Suprapubic skin (tissue), 4 donors: ENCODE measurements at places on chromosomes 5 and 9. TPM values are rescaled to one million over a fixed set of nuclear protein-coding genes. Genes with fewer than 3 reads are reported as not detected.

DNA sequence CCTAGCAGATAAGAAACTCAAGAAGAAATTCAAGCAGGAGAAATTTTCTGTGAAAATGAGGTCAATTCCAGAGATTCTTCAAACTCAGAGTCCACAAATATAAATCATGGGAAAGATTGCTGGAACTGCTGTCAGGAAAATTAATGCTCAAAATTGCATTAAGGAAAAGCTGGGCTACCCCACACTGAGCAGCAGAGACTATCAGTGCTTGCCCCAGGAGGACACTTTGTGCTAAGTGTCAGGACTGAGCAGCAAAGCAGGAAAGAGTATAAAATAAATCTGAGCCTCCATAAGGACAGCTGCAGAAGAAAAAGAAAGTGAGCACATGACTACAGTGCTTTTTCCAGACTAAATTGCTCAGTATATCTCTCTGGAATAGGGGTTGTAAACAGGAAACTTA, 81.6 kb downstream of the RGS7BP start:
- no peak overlapping the region for H3K4me3 ChIP-seq
- H3K27me3 ChIP-seq, result no peaks in the 10 kb centered on the region
- H3K27ac ChIP-seq, result no peak overlapping the region
- H3K36me3 ChIP-seq, result no peaks in the 10 kb centered on the region
- DNase-seq, result no peak

DNA sequence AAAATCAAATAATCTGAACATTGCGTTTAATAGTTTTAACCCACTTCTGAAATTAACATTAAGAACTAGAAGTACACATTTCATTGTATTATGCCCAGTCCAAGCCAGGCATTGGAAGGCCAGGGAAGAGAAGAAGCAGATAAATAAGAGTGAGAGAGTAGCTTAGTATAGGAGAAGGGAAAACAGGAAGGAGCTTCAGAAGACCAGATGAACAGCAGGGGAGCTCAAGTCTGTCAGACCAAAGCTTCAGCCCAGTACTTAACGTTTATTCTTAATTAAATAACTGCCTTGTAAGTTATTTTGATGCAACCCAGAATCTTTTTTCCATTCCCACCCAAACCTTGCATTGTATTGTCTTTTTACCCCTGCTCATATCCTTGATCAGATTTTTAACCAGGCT, 11.5 kb upstream of the FAM120AOS start:
- no peak overlapping the region for H3K4me3 ChIP-seq
- no peaks in the 10 kb centered on the region for H3K27me3 ChIP-seq
- DNase-seq, result no peak
- H3K36me3 ChIP-seq, result no peaks in the 10 kb centered on the region
- H3K4me1 ChIP-seq, result peaks cover 68% of the 10 kb centered on the region

The GABRA1 gene
- not detected for total RNA-seq

DNA sequence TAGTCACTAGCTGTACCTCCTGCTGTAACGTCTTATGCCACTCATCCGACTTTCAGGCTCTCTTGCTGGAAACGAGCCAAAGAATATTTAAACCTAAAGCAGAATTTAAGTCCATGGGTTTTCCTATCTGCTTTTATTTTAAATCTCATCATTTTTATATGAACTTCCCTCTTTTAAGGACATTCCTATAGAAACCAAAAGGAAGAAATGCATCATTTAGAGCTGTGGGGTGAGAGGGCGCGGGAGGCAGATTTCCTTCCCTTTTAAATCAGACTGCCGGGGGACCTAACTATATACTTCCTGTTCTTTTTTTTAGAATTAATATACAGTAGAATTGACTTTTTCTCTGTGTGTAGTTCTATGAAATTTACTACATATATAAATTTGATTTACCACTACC, 468.8 kb downstream of the BNC2 start:
- no peaks in the 10 kb centered on the region for H3K4me1 ChIP-seq
- no peak overlapping the region for H3K4me3 ChIP-seq
- no peak overlapping the region for H3K27ac ChIP-seq
- DNase-seq, result no peak

The FREM1 gene
- 1.1 TPM for total RNA-seq

GRCh38 chr9:123713282-123713681, 216.6 kb downstream of the DENND1A start:
- DNase-seq, result no peak
- no peaks in the 10 kb centered on the region for H3K27me3 ChIP-seq
- no peaks in the 10 kb centered on the region for H3K36me3 ChIP-seq
- no peak overlapping the region for H3K4me3 ChIP-seq

The DRD1 gene
- total RNA-seq, result not detected

DNA sequence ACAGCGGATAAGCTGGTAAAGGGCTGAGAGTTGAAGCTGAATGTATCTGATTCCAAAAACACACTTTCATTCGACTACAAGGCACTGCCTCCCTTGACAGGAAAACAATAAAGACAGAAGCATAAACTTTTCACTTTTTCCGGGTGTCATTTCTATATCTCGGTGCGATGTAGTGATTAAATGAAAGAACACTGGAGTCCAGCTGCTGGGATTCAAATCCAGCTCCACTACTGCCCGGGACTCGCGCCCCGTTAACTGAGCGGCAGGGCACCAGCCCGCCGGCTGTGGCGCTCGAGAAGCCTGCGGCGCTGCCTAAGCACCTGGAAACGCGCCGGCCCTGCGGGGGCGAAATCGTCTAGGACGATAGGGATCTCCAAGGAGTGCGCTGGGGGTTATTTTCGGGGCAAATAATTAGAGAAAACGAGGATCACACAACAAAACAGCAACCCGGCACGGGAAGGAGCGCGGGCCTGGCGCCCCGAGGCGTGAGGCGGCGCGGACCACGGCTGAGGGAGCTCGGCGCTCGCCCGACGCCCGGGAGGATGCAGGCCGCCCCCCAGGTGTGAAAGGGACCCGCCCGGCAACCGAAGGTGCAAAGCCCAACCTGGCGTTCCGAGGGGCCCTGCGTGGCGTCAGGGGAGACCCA, 837 bp downstream of the UIMC1 start:
- H3K4me3 ChIP-seq, result peak overlapping the region; percentile 78
- no peaks in the 10 kb centered on the region for H3K27me3 ChIP-seq
- peaks cover 26% of the 10 kb centered on the region for H3K4me1 ChIP-seq
- peak overlapping the region; percentile 93 for H3K27ac ChIP-seq

DNA sequence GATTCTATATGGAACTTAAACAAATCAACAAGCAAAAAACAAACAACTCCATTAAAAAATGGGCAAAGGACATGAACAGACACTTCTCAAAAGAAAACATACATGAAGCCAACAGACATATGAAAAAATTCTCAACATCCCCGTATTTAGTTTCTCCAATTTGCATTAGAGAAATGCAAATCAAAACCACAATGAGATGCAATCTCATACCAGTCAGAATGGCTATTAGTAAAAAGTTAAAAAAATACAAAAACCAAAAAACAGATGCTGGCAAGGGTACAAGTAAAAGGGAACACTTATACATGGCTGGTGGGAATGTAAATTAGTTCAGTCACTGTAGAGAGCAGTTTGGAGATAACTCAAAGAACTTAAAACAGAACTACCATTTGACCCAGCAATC, 342.1 kb upstream of the NUDT12 start:
- no peak for DNase-seq
- no peaks in the 10 kb centered on the region for H3K4me1 ChIP-seq
- no peak overlapping the region for H3K4me3 ChIP-seq
- H3K27me3 ChIP-seq, result no peaks in the 10 kb centered on the region
- H3K27ac ChIP-seq, result no peak overlapping the region
- H3K36me3 ChIP-seq, result no peaks in the 10 kb centered on the region

- DNase-seq, result peak; percentile 94
- no peak overlapping the region for H3K4me3 ChIP-seq
- peaks cover 94% of the 10 kb centered on the region for H3K4me1 ChIP-seq
- no peaks in the 10 kb centered on the region for H3K27me3 ChIP-seq
- H3K27ac ChIP-seq, result peak overlapping the region; percentile 100
Observed at GRCh38 chr9:129143031-129143927, 32.1 kb downstream of the PTPA start.

The MLANA gene
- total RNA-seq, result 28.6 TPM

DNA sequence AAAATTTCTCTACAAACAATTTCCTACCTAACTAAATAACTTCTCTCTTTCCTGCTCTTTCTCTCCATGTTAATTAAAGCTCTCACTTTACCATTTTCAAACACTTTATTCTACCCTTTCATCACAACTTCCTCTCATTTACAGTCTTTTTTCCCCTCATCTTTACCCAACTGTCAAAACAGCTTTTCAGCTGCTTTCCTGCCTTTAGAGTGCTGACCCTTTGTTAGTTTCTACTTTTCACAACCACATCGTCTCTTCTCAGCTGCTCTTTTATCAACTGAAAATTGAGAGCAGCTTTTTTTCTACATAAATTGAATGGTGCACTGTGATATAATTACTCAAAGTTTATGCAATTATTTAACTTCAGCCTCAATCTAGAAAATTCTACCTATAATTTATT, 3.1 kb upstream of the HOMER1 start:
- no peak overlapping the region for H3K27ac ChIP-seq
- no peaks in the 10 kb centered on the region for H3K27me3 ChIP-seq
- DNase-seq, result no peak
- peaks cover 25% of the 10 kb centered on the region for H3K4me1 ChIP-seq

DNA sequence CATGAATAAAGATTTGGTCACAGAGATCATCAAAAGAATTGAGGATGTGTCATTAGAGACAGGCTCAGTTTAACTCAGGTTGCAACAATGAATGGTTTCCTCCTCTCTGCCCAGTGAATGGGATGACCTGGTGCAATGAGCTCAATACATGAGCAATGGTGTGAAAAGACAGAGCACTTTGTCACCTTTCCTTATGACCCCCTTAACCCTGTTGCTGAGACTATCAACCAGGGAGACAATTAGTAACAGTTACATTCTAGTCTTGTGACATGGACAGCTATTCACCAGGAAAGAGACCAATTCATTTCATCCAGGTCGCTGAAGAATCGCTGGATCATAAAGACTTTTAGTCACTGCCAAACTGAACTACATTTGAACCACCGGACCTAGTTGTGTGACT, 19.9 kb upstream of the CDH6 start:
- no peaks in the 10 kb centered on the region for H3K27me3 ChIP-seq
- no peaks in the 10 kb centered on the region for H3K4me1 ChIP-seq
- H3K36me3 ChIP-seq, result no peaks in the 10 kb centered on the region
- H3K4me3 ChIP-seq, result no peak overlapping the region
- no peak for DNase-seq

- H3K36me3 ChIP-seq, result no peaks in the 10 kb centered on the region
- no peak for DNase-seq
- no peak overlapping the region for H3K4me3 ChIP-seq
- no peak overlapping the region for H3K27ac ChIP-seq
- no peaks in the 10 kb centered on the region for H3K4me1 ChIP-seq
- H3K27me3 ChIP-seq, result no peaks in the 10 kb centered on the region
Observed at GRCh38 chr5:97100476-97100875, 41.9 kb downstream of the LIX1 start.

DNA sequence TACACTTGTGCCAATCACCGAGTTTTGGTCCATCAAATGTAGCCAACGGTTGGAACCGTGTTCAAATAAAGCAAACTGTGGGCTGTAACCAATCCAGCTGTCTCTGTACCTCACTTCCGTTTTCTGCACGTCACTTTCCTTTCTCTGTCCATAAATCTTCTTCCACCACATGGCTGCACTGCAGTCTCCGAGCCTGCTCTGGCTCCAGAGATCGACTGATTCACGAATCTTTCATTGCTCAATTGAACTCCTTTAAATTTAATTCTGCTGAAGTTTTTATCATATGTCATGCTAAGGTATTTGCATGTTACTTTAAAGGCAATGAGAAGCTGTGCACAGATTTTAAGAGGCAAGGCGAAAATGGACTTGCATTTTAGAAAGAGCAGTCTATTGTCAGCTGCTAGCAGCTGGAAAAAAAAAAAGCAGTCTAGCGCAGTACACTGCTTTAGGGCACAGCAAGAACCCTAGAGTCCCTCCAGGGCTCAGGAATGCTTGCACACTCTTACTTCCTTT, 13.2 kb downstream of the TTC39B start:
- H3K4me3 ChIP-seq, result peak overlapping the region; percentile 5
- peaks cover 40% of the 10 kb centered on the region for H3K4me1 ChIP-seq
- no peaks in the 10 kb centered on the region for H3K27me3 ChIP-seq
- H3K36me3 ChIP-seq, result no peaks in the 10 kb centered on the region
- DNase-seq, result no peak
- peak overlapping the region; percentile 80 for H3K27ac ChIP-seq

DNA sequence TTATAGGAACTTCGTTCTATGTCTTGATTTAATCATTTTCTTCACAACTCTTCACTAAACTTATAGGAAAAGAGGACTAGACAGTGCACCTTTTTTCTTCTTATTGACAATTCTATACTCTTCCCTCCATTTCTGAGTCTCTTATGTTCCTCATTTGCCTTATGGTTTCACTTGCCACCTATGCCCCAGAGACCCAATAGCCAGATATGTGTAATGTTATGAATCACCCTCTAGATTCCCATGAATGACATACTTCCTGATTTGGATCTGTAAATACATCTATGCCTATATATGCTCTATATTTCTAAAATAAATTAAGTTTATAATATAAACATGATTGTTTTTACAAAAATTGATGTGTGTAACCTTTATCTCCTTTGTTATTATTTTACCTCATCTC, 514.1 kb upstream of the MEF2C start:
- H3K36me3 ChIP-seq, result no peaks in the 10 kb centered on the region
- H3K4me3 ChIP-seq, result no peak overlapping the region
- no peak for DNase-seq
- H3K27ac ChIP-seq, result no peak overlapping the region
- no peaks in the 10 kb centered on the region for H3K4me1 ChIP-seq

- H3K36me3 ChIP-seq, result no peaks in the 10 kb centered on the region
- no peak overlapping the region for H3K27ac ChIP-seq
- no peak overlapping the region for H3K4me3 ChIP-seq
- H3K27me3 ChIP-seq, result no peaks in the 10 kb centered on the region
Observed at GRCh38 chr5:32153723-32154122, 20.4 kb downstream of the GOLPH3 start.

The HAVCR2 gene
- total RNA-seq, result 2.1 TPM

- no peak overlapping the region for H3K27ac ChIP-seq
- H3K36me3 ChIP-seq, result no peaks in the 10 kb centered on the region
- DNase-seq, result no peak
- H3K4me3 ChIP-seq, result no peak overlapping the region
- H3K4me1 ChIP-seq, result peaks cover 18% of the 10 kb centered on the region
Observed at GRCh38 chr5:133112026-133112660, 60.3 kb downstream of the HSPA4 start.

The GZMA gene
- total RNA-seq, result not detected

The CDH9 gene
- total RNA-seq, result not detected

The PCDHA10 gene
- total RNA-seq, result 0.42 TPM

GRCh38 chr5:19002111-19002510, 985.9 kb downstream of the CDH18 start:
- H3K27me3 ChIP-seq, result no peaks in the 10 kb centered on the region
- H3K36me3 ChIP-seq, result no peaks in the 10 kb centered on the region
- H3K4me1 ChIP-seq, result no peaks in the 10 kb centered on the region
- H3K27ac ChIP-seq, result no peak overlapping the region
- no peak for DNase-seq
- no peak overlapping the region for H3K4me3 ChIP-seq

- peaks cover 42% of the 10 kb centered on the region for H3K4me1 ChIP-seq
- peaks cover 6% of the 10 kb centered on the region for H3K36me3 ChIP-seq
- H3K27ac ChIP-seq, result peak overlapping the region; percentile 72
- no peak for DNase-seq
- H3K27me3 ChIP-seq, result no peaks in the 10 kb centered on the region
Observed at GRCh38 chr9:75084081-75084672, 3.8 kb downstream of the NMRK1 start.

- H3K36me3 ChIP-seq, result no peaks in the 10 kb centered on the region
- peak within 1 kb of the TSS; percentile 55 for H3K27ac ChIP-seq
- peaks cover 50% of the 10 kb centered on the region for H3K4me1 ChIP-seq
- peak within 1 kb of the TSS; percentile 88 for H3K4me3 ChIP-seq
- H3K27me3 ChIP-seq, result no peaks in the 10 kb centered on the region
Observed at GRCh38 chr5:154190595-154191304, at the start of gene GALNT10. TSS of gene GALNT10 (plus strand) at chr5:154190733. CDS start at chr5:154190867, 134 bp downstream.

GRCh38 chr5:1865948-1866347, 16.8 kb downstream of the IRX4 start:
- no peak overlapping the region for H3K4me3 ChIP-seq
- H3K36me3 ChIP-seq, result no peaks in the 10 kb centered on the region
- no peak for DNase-seq
- peaks cover 66% of the 10 kb centered on the region for H3K27me3 ChIP-seq

The GPR151 gene
- not detected for total RNA-seq

The IFNB1 gene
- total RNA-seq, result not detected
